GF-D8 (cell line): ENCODE measurements at places on chromosomes 11 and 22.

GRCh38 chr11:14320020-14320419 lies 39.0 kb downstream of the RRAS2 start:
- no peak for DNase-seq

DNA sequence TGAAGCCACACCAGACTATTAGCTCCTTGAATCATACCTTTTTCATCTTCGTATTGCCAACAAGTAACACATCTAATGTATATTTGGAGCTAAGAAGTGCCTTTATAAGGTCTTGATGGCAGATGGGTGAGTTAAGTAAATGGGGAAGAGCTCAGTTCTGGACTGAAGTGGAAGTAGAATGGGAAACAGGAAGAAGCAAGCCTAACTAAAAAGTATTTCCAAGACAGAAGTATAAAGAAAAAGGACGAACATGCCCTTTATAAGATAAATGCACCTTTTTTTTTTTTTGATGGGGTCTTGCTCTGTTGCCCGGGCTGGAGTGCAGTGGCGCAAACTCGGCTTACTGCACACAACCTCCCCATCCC lies 14.5 kb downstream of the CRTAM start:
- no peak for DNase-seq

- peak; percentile 70 for DNase-seq
Measured at GRCh38 chr11:132556316-132556715, 976.0 kb downstream of the OPCML start.

DNA sequence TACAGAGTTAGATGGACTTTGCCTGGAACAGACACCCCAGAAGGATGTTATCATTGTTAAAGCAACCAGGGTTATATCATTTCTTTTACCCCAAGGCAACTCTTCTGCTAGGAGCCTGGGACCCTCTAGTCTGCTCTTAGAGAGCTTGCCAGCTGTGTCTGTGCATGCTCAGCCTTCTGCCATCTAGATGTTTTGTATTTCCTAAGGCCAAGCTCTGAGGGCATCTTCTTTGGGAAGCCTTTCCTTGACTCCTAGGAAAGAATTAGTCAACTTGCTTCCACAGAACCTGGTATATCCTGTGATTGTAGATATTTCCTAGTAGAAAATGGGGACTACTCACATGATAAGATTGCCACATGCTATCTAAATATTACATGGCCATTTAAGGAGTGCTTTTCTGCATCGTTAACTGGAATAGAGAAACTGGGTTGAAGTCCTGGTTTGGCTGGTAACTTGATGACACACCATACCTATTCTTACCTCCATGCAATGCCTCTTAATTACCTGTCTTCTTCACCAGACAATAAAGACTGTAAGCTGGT lies 87.6 kb downstream of the STIM1 start:
- no peak for DNase-seq

- no peak for DNase-seq
Measured at GRCh38 chr11:130671801-130672700, 223.6 kb downstream of the ADAMTS15 start.

DNA sequence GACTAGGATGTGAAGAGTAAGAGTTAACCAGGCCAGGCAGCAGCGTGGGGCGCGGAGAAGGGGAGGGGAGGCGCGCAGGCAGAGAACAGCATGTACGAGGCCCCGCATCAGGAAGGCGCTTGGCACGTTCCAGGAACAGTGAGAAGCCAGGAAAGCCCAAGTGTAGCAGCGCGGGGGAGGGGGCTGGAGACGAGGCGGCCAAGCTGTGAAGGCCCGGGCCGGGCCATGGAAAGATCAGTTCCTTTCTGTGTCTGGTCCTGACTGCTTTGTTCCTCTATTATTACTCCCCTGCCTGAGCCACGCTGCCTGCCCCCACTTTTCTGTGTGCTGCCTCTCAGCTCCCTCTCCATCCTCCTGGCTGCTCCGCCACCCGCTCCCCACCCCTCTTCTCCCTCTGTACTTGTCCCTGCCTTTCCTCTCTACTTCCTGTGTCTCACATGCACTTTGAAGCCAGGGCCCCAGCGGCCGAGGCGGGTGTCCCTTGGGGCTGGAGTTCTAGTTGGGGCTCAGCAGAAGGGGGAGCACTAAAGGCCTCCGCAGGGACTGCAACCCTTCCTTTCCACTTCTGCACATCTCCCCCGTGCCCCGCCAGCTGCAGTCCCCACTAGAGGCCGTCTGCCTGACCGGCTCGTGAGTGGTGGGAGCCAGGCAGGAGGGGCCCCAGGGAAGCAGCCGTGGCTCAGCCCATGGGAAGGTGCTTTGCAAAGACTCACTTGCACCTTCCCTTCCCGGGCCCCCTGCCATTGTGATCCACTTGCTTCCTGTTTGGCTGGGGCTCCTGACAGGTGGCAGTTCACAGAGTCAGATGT lies 63.7 kb downstream of the PRDM11 start:
- no peak for DNase-seq

GRCh38 chr11:116062490-116063171 lies 558.4 kb upstream of the CADM1 start:
- no peak for DNase-seq

DNA sequence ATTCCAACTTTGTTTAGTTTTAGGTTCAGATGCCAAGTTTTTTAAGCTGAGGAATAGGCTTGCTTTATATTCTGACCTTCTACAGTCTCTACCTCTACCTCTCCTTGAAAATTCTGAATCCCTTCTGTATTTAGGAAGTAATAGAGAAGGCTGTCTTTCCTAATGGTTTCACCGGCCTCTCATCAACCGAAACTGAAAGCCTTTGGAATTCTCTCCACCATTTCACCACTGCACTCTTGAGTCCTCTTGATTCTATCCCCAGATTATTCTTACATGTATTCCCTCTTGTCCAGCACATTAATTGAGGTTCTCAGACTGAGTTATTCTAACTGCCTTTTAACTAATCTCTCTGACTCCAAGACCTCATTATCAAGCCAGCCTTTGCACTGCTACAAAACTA lies 67.7 kb upstream of the PICALM start:
- no peak for DNase-seq

GRCh38 chr11:84193706-84194105 lies 907.5 kb upstream of the CCDC90B start:
- DNase-seq: no peak

GRCh38 chr11:67423466-67423865 lies 4.8 kb upstream of the RPS6KB2 start:
- no peak for DNase-seq

- DNase-seq: no peak
Measured at GRCh38 chr11:115244758-115245157, 259.5 kb downstream of the CADM1 start.

DNA sequence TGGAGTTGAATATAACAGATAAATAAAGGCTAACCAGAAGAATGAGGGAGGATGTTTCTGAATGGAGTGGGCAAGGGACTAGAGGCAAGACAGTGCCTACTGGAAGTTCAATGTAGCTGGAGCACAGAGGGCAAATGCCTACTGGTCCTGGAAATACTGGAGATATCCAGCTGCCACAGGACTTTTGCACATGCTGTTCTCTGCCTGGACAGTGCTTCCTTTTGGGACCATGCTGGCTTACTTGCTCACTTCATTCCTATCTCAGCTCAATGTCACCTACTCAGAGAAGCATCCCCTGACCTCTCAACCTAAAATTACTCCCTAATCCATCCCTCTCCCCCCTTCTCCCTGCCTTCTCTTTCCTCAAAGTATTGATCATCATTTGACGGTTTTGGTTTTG lies 20.2 kb downstream of the RASD2 start:
- no peak for DNase-seq

- DNase-seq: no peak
Measured at GRCh38 chr11:87144252-87144651, 106.5 kb downstream of the TMEM135 start.

GRCh38 chr11:47433157-47433556 lies 6.9 kb upstream of the PSMC3 start:
- DNase-seq: no peak

DNA sequence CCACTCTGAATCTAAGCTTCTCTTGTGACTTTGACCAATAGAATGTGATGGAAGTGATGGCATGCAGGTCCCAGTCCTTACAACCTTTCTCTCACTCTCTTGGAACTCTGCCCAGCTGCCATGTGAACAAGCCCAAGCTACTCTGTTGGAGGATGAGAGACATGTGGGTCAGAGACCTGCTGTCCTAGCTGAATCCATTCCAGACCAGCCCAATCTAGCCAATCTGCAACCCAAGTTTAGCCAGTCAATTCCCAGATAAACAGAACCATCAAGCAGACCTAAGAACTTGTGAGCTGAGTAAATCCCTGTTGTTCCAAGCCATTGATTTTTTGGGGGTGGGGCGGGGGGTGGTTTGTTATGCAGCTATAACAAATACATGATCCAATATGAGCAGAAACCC lies 69.2 kb upstream of the GRK3 start:
- no peak for DNase-seq

GRCh38 chr22:31081963-31082605 lies 966 bp downstream of the SMTN start:
- no peak for DNase-seq

- no peak for DNase-seq
Measured at GRCh38 chr11:118033443-118033842, 43.4 kb upstream of the TMPRSS4 start.

GRCh38 chr22:17946662-17947367 lies 77.5 kb downstream of the MICAL3 start:
- DNase-seq: no peak

DNA sequence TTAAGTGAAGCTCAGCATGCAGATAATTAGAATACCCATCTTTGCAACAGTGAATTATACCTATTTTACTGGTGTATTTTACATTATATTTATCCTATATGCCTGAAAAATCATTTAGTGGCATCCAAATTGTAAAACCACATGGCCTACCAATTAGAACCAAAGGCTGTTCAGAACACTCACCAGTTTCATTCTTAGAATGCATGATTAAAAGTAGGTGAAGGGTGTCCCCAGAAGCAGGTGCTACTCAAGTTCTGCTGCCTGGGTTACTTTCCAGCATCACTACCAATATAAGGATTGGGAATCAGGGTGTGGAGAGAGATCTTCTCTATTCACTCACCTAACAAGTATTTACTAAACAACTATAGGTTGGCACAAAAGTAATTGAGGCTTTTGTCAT lies 103.3 kb downstream of the SGSM3 start:
- no peak for DNase-seq

DNA sequence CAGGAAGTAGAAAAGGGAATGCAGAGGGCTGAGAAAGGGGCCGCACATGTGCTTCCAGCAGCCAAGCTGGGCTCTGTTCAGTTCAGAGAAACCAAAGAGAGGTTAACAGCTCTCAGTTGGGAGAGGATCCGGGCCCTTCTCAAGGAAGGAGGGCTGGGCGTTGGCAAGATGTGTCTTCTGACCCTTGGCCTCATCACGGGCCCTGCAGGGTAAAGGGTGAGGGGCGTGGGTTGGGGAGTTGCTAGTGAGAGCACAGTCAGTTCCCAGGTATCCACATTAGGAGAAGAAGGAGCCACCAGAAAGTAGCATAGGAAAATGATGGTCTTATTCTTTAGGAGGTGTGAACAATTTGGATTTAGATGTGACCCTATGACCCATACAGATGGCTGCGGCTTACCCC lies 73.0 kb downstream of the OSBP2 start:
- no peak for DNase-seq

GRCh38 chr11:70108250-70108649 lies 30.1 kb downstream of the ANO1 start:
- DNase-seq: no peak

- DNase-seq: no peak
Measured at GRCh38 chr22:23121000-23121421, 20.8 kb downstream of the RSPH14 start.
